Activated naive CD8-positive, alpha-beta T cell treated with anti-CD3 and anti-CD28 coated beads, Interleukin-2, amount 10 ng/mL, durations not matched to agents 7 days and 5 days (primary cell): ENCODE measurements at places on chromosomes 3 and 15. TPM values are rescaled to one million over a fixed set of nuclear protein-coding genes. Genes with fewer than 3 reads are reported as not detected.

DNA sequence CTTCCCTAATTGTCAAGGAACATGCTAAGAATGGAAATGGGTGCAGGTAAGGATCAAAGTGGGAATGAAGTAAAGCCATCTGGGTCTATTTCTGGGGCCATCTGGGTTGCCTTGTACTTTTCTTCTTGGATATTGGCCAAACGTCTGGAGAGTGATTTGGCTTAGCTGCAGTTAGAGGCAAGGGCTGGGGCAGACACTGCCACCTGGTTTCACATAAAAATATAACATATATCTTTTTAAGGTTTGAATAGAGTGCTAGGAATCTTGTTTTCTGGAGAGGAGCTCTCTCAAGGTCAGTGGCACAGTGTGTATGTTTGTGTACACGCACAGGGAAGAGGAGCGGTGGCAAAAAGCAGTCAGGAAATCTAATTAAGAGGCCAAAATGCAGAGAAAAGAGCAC, 24.7 kb upstream of the EOMES start:
- no peak for DNase-seq

DNA sequence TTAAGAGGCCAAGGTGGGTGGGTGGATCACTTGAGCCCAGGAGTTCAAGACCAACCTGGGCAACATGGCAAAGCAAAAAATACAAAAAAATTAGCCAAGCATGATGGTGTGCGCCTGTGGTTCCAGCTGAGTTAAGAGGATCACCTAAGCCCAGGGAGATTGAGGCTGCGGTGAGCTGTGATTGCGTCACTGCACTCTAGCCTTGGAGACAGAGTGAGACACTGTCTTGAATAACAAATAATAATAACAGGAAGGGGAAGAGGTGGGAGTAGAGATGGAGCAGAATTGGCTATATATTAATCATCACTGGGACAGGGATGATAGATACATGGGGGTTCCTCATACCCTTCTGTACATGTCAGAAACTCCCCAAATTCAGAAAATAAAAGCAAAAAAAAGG, 23.8 kb upstream of the NMB start:
- no peak for DNase-seq

GRCh38 chr3:41477399-41478014, 278.2 kb downstream of the CTNNB1 start:
- DNase-seq: no peak

GOLGA6L7 gene
- not detected for total RNA-seq

SERINC4 gene
- total RNA-seq: 0.17 TPM

SOX14 gene
- not detected for total RNA-seq

GRCh38 chr3:70982284-70982683, 601.2 kb downstream of the FOXP1 start:
- DNase-seq: no peak

GRCh38 chr15:61146931-61147230, 82.2 kb downstream of the RORA start:
- DNase-seq: no peak

GRCh38 chr15:100890051-100890720, 10.6 kb downstream of the ALDH1A3 start:
- no peak for DNase-seq

DNA sequence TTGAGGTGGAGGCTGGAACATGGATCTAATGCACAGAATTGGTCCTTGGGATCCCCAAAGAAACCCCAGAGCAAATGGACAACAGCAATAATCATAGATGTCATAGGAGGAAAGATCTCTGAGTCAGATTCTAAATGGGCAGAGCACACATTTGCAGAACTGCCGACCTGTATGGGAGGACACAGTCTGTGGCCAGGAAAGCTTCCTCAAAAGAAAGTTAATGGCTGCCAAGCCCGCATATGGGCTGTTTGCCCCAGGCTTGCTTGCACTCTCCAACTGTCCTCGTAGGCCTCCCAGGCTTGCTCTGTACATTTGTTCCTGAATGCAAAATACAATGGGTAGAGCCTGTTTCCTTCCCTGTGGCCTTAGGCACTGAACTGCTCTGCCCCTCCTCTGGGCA, 102.0 kb upstream of the PLXNA1 start:
- no peak for DNase-seq

DNA sequence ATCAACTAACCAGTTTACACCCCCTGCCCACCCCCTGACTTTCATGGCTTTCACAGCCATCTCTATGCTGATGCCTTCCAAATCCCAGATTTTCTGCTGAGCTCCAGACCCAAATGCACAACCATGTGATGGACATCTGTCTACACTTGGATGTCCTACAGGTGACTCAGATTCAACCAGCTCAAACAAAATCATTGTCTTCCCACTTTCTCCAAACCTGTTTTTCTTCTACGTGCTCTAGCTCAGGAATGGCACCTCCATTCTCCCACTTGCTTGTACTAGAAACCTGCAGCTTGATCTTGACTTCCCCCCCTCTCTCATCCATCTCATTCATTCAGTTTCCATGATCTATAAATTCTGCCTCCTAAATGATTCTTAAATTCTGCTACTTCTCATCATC, 34.1 kb upstream of the RARRES1 start:
- no peak for DNase-seq

DNA sequence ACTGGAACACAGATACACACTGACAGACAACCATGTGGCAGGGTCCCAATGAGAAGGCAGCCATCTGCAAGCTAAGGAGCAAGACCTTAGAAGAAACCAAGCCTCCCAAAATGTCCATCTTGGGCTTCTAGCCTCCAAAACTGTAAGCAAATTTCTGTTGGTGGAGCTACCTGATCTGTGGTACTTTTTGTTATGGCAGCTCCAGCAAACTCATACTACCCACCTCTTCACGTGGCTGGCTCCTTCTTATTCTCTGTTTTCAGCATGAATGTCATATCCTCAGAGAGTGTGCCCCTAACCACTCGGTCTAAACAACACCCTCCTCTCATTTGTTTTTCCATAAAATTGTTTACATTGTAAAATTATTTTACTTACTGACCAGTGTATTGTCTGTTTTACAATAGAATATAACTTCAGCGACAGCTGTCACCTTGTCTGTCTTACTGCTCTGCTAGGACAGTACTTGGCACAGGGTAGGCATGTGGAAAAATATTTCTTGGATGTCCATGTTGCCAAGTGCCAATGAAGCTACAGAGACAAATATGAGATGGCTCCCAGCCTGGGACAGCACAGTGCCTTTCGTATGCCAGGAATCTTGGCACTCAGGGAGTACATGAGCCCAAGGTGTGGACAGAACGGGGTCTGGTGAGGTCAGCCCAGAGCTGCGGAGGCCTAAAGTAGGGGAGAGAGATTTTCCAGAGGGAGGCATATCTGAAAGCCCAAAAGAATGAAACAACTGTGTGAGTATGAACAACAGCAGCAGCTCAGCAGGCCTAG, 17.4 kb upstream of the SLC25A36 start:
- DNase-seq: no peak

DNA sequence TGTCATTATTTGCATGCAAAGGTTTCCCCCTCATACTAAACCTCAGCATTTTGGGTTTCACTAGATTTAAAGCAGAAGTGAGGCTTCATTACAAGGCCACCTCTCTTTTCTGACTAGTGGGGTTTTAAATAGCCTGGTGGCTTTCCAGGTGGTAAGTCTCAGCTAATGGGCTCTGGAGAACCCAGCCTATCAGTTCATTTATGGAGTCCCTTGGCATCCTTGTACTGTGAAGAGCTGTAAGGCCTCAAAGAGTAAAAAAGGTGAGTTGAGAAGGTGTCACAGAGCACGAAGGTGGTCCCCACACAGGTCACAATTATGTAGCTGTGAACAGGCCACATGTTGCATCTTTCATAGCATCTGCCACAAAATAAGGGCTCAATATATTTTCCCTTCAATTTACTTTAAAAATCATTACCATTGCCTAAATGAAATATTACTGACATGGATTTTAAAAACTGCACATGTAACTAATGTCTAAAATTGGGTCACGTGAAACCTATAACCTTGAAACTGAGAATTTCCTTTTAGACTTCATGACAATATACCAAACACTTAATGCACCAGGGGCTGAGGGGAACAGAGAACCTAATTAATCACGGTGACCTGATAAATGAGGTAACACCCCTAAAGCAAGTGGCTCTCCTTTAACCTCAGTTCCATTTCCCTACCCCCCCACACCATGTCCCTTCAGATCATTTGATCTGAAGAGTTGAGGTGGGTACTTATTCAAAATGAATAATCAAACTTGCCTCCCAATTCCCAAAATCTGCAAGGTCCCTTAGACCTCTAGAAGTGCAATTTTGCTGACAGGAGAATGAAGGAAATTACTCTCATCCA, 1.3 kb downstream of the NGLY1 start:
- no peak for DNase-seq

SLITRK3 gene
- not detected for total RNA-seq

DNA sequence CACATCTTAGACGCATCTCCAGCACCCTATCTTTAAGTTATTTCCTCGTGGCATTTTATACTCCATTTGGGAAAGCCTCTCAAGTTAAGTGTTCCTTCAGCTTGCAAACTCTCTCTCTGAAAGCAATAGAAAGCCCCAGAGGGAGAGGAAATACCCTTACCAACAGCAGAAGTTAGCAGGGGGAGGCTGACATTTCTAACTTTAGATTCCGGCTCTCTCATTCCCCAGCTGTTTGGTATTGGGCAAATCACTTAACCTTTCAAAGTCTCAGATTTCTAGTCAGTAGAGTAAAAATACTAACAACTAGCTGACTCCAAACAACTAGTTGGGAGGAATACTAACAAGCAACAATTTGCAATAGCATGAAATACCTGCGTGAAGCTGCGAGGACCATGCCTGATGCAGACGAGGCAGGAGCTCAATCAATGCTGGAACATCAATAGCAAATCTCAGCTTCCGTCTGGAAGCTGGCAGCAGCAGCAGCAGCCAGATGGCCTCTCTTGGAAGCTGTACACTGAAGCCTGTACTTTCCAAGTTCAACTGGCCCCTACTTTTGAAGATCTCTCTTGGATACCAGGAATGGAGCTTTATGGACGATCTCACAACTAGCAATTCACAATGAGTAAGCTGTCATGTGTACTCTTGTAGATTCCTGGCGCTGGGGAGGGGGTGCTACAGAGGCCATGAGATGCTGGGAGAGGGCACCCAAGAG, 47.8 kb downstream of the THBS1 start:
- no peak for DNase-seq

HGD gene
- total RNA-seq: 1.7 TPM

GOLGA6L9 gene
- total RNA-seq: 4.6 TPM

- DNase-seq: no peak
Observed at GRCh38 chr15:101483462-101483861, 6.0 kb downstream of the PCSK6 start.

DNA sequence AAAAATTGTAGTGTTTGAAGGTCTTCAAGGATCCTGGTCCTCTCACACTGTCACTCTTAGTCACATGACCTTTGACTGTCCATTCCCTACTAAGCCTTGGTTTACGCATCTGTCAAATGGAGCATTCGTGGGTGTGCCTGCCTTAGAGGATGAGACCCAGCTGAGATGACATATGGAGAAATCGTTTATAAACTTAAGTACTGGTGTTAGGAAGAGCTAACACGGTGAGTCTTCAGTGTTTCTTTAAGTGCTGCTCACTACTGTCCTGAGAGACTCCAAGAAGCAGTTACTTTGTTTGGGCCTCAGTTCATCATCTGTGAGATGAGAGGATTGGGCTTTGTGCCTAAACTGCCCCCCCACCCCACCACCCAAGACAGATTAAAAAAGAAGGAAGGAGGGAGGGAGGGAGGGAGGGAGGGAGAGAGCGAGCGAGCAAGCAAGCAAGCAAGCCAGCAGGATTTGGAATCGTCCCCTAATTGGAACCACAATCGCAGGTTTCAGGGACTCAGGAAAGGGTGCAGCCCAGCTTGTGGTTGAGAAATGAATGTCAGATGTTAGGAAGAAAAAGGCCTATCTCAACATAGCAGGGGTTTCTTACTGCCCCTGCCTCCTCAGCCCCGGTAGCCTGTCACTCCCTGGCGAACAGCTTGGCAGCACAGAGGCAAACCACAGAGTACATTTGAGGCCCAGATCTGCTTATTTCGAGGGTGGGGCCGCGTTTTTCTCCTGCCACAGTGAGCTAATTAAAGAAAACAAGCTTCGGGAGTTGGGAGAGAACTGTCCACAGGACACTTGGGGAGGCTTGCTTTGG, 32.7 kb downstream of the SMAD3 start:
- no peak for DNase-seq

SELENOS gene
- 28.2 TPM for total RNA-seq

DNA sequence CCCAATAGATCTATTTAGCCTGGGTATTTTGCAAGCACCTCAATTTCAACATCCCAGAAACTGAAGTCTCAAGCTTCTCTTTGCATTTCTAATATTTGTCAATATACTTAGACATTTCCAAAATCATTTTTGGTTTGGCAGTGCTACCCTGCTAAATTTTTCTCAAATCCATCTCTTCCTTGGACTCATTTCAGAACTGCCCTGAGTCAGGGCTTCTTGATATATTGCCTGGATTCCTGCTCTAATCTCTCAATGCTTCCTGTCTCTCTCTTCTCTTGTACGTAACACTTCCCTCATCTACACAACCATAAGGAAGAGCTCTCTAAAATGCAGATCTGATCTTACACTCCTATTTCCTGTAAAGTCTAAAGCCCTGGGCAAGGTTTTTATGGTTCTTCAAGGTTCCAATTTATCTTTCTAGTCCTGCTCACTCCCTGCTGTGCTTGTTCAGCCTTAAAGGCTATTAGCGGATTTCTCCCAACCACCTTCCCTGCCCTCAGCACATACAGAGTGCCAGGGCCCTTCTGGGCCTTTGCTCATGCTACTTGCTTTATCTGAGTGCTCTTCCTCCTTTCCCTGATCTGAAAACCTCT, 53.0 kb upstream of the MME start:
- DNase-seq: no peak

ACAD9 gene
- total RNA-seq: 63.5 TPM

IL16 gene
- total RNA-seq: 284 TPM

DNA sequence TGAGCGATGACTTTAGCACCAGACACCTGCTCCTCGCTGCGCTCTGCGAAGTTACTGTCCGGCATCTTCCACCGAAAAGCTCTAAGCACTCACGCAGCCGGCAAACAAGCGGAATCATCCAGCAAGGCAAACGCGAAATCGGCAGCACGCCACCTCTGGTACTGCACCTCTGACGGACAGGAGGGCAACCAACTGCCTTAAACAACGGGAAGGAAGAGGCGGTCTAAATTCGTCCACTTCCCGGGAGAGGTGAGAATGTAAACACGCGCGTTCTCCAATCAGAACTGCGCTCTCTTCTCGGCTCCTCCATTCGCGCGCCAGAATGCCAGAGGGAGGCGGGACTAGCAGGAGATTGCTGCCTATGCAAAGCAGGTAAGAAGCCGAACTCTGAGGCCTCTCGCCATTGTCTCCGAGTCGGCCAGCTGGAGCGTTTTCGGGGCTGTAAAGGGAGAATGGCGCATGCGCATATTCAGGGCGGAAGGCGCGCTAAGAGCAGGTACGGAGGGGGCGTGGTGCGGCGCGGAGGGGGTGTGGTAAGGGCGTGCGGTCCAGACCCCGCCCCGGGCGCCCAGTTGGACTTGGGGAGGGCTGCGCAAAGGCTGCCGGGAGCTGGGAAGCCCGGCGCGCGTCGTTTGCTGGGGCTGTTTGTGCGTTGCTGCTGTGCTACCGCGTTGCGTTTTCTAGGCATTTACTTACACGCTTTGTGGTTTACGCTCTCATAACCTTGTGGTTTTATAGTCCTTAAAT, at the start of the genes BTD and HACL1:
Gene BTD (plus strand): TSS at position 347 of the 747 bp plus-strand sequence. CDS start 33,695 bp downstream, outside the sequence.
Gene HACL1 (minus strand): TSS at position 171 of the 747 bp plus-strand sequence. CDS start 106 bp downstream, at position 65.
- peak; percentile 97 for DNase-seq

- no peak for DNase-seq
Observed at GRCh38 chr15:98324341-98324970, 323.9 kb upstream of the IGF1R start.

- DNase-seq: no peak
Observed at GRCh38 chr15:38605744-38606143, 41.1 kb upstream of the RASGRP1 start.

CCR3 gene
- total RNA-seq: 1.9 TPM

- peak; percentile 80 for DNase-seq
Observed at GRCh38 chr15:73697033-73697467, 12.9 kb downstream of the CD276 start.

TP53BP1 gene
- total RNA-seq: 27.1 TPM

- no peak for DNase-seq
Observed at GRCh38 chr15:66014635-66015182, 145.4 kb downstream of the RAB11A start.
